ENCODE measurements at places on chromosomes 4 and X.

- peak; percentile 87 for DNase-seq
Measured at GRCh38 chr4:3369781-3370674, 71.7 kb upstream of the HGFAC start.

DNA sequence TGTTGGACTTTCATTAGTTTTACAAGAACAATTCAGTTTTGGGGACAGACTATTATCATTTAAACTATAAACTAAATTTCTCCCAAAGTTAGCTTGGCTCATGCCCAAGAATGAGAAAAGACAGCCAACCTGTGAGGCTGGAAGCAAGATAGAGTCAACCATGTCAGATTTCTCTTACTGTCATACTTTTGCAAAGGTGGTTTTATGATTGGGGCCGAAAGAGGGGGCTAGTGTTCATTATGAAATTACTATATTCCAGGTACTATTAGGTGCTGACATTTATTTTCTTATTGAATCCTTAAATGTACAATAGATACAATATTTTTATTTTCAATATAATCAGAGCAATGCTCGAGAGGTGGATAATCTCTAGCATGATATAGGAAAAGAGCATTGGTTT lies 30.6 kb downstream of the HERC6 start:
- DNase-seq: no peak

DNA sequence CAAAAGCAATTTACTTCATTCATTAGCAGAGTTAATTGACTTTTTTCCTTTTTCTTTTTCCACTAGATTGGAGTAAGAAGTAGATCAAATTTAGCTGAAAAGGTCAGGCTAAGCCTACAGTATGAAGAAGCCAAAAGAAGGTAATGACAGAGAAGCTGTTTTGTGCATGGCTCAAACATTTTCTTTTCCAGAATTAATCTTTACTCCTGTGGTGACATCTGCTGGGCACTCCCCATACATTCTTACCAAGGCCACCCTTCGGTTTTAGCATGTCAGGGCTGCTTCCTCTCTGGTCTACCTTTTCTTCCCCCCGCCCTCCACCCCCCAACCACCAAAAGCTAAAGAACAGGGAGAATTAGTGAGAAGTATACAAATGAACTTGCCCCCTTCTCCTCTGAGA lies 70.2 kb downstream of the CLDN22 start:
- peak; percentile 47 for DNase-seq

GRCh38 chr4:10046471-10046870 lies 25.2 kb upstream of the SLC2A9 start:
- DNase-seq: no peak

DNA sequence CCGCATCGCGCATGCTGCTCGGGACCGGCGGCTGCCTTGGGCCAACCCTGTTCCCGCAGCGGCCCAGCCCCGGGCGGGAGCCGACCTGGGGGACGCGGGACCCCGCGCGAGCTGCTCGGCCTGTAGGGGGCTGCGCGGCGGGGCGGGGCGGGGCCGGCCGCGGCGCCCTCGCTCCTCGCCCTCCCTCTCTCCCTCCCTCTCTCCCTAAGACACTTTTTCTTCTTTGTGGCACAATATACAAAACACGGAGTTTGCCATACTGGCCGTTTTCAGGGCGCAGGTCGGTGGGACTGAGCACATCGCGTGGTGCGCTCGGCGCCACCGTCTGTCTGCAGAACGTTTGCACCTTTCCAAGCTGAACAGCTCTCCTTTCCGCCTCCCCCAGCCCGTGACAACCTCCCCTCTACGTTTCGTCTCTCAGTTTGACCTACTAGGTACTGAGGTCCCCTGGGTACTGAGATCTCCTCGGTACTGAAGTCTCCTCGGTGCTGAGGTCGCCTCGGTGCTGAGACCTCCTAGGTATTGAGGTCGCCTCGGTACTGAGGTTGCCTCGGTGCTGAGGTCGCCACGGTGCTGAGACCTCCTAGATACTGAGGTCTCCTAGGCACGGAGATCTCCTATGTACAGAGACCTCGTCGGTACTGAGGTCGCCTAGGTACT lies 261.1 kb upstream of the PLCXD1 start:
- DNase-seq: no peak

DNA sequence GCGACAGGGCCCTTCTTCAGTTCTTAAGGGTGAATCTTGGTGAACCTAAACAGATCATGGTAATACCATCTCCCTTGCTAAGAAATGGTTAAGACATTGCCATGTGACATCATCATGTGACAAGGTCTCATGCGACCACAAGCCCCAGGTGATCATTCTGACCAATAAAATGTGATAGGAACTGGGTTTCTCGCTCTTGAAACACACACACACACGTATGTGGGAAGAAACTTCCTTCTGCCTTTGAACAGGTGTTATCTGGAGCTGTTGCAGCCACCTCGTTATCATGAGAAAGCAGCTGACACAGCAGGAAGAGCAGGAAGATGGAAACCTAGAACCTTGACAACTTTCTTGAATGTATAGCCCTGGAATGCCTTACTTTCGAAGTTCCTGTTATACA lies 10.2 kb downstream of the SOD3 start:
- DNase-seq: no peak

DNA sequence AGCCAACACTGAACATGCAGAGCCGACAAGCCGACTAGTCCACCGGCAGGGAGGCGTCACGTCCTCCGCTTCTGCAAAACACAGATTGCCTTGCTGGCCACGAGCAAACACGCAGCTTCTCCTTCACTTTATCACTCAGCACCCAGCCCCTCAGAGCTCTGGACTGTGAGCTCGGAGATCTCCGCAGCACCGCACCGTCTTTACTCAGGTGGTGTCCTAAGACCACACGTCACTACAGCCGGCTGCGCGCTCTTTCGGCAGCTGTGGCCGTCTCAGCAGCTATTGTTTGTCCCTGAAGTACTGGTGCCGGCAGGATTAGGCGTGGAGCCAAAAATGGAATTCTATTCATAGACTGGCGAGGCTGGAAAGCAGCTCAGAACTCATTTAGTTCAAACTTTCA lies 72.0 kb downstream of the FAT1 start:
- peak; percentile 92 for DNase-seq

DNA sequence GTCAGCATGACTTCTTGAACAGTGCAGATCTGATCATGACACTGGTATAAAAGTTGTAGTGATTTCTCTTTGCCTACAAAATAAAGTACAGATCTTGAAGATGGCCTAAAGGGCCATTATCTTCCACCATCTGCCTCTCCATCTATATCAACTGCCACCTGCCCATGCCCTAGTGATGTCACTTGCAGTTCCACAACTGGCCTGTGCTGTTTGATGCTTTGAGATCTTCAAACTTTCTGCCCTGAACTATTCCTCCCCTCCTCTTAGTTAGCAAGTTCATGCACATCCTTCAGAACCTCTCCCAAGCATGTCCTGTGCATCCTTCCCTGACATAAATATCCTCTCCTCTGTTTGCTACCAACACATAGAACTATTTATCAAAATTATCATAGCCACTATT lies 217.0 kb downstream of the SOWAHB start:
- DNase-seq: no peak

DNA sequence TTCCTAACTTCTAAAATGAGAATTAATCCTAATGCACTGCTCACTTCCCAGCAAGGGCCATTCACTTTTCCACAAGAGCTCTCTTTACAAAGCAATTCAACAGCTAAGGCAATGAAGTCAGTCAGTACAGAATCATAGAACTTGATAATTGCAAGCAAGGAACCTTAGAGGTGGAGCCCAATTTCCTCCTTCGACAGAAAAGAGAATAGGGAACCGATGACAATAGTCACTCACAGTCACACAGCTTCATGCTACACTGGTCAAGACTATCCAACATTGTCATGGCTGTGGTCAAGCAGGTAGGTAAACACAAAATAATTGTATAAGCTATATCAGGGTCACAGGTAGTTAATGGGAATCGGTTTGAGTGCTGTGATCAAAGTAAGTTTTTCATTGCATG lies 90.0 kb downstream of the ELOVL6 start:
- no peak for DNase-seq

DNA sequence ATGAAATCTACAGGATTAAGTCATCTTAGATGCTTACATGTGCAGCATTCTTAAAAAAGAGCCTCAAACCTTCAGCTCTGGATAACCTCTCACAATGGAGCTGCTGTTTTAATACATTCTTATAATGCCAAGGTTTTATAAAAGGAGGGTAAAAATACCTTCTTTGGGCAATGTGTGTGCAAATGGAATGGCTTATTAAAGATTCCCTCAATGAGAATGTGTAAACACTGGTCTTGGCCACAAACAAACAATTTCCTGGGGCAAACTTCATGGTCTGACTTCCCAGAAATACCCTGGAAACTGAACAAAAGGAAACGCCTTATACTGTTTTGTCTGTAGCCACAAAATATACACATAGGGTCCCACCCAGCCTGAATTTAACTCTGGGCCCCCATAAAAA lies 148.6 kb upstream of the INTU start:
- no peak for DNase-seq

DNA sequence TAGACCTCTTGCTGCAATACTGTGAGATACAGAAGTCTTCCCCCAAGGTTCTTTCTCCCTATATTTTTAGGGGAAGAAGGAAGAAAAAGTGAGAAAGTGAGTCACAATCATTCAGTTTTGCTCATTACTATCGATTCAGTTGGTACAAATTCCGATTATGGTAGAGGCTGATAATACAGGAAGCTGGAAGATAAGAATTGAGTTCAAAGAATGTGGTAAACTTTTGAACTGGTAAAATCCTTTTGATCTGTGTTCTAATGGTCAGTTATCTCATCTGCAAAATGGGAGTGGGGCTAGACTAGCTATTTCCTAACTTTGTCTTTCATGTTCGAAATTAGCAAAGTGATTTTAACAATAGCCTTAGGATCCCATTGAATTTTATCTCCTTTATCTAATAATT lies 101.4 kb upstream of the FAT1 start:
- DNase-seq: no peak

GRCh38 chr4:122758033-122758432 lies 25.5 kb downstream of the BBS12 start:
- DNase-seq: no peak

GRCh38 chr4:99359480-99360204 lies 7.1 kb upstream of the ADH1C start:
- DNase-seq: no peak

GRCh38 chr4:11587797-11588196 lies 159.1 kb upstream of the HS3ST1 start:
- no peak for DNase-seq

- DNase-seq: no peak
Measured at GRCh38 chr4:133464311-133464710, 315.2 kb downstream of the PCDH10 start.

DNA sequence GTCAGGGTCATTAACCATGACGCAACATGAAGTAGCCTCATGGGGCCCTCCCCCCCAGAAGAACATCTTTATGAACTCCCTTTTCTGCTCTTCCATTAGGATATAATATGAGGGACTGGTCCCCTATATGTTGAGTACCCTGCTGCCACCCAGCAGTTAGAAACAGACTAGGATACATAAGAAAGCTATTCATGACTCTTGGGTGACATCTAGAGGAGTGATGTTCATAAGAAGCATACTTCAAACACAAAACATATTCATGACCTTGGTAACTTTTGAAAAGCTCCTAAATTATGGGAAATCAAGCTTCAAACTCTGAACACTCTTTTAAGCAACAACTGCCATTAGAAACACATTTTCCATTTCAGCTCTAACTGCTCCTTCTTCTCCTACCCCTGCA lies 155.2 kb upstream of the SPIN4 start:
- DNase-seq: no peak

DNA sequence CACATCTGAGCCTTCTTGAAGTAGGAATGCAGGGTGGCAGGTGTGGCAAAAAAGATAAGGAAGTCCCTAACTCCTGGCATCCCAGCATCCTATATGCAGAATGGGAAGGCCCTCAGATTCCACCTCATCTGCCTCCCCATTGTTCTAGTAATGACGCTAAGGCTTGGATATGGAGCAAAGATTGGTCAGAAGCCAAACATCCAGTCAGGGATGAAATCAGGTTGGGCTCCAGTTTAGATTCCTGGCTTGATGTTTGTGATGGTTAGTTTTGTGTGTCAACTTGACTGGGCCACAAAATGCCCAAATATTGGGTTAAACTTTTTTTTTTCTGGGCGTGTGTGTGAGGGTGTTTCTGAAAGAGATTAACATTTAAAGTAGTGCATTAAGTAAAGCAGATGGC lies 39.6 kb upstream of the MAGEA4 start:
- no peak for DNase-seq

GRCh38 chr4:140300271-140300970 lies 73.0 kb upstream of the SCOC start:
- no peak for DNase-seq

DNA sequence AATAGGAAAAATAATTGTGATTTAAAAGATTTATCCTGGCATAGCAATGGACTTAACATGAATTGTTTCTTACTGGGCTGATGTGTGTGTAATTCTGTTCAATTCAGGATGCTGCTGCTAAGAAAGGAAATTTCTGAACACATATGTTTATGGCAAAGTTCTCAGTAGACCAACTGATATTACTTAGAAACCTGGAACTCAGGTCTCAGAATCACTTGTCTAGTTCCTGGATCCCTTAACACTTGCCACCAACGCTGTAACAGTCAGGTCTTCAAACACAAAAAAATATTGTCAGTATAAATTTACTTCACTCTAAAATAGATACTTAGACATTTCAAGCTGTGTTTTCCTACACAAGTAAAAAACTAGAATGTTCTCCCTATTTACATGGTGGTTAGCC lies 5.5 kb downstream of the CASP3 start:
- no peak for DNase-seq

DNA sequence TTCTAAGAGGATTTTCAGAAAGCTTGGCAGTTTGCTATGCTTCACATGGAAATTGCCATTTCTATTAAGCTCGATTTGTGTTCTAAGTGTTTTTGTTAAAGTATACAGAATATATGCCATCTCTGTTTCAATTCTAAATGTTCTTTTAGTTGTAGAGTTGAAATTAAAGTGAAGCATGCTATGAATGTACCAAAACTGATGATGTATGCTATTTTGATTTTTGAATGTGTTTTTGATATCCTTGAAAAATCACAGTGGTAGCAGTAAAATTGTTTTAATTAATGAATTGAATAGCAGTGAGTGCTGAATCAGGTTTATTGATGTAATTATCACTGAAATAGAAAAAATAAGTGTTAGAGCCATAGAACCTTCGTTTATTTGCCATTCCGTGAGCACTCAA lies 110.9 kb downstream of the TENM3 start:
- DNase-seq: no peak

DNA sequence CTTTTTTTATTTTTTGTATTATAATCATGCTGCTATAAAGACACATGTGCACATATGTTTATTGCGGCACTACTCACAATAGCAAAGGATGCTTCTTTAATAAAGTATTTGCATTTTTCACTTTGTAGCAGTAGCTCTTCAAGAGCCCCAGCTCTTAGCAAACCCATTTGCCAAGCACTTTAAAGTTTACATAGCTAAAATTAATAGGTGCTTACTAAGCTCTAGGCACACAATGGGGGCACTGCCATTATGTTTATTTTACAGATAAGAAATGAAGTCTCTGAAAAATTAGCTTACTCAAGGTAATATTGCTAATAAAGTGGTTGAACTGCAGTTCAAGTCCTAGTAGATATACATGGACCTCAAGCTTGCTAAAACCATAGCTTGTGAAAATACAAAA lies 230.3 kb upstream of the ARHGAP24 start:
- no peak for DNase-seq

DNA sequence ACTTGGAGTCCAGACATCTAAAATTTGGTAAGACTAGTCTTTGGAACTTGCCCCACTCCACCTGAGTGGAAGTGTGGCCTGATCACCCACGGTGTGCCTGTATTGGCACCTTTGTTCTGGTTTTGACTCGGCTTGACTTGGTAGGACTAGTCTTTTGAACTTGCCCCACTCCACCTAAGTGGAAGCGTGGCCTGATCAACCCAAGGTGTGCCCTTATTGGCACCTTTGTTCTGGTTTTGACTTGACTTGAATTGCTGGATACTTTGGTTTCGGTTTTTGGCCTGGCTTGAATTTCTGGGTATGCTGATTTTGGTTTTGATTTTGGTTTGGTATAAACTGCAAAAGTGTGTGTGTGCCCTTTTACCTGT lies 44.7 kb upstream of the UGT2B7 start:
- DNase-seq: no peak

Measured in NCI-H2081 (cell line).